ENCODE measurements at places on chromosomes 3 and 15. TPM values are rescaled to one million over a fixed set of nuclear protein-coding genes. Genes with fewer than 3 reads are reported as not detected.

GRCh38 chr3:148883163-148883562, 18.1 kb downstream of the CPA3 start:
- H3K27me3 ChIP-seq = peaks cover 2% of the 10 kb centered on the region
- H3K4me3 ChIP-seq = no peak overlapping the region
- no peaks in the 10 kb centered on the region for H3K4me1 ChIP-seq
- no peak overlapping the region for H3K27ac ChIP-seq
- DNase-seq = no peak
- no peaks in the 10 kb centered on the region for H3K36me3 ChIP-seq

- no peak overlapping the region for H3K4me3 ChIP-seq
- no peaks in the 10 kb centered on the region for H3K36me3 ChIP-seq
- H3K4me1 ChIP-seq = no peaks in the 10 kb centered on the region
- no peak overlapping the region for H3K27ac ChIP-seq
- DNase-seq = no peak
- no peaks in the 10 kb centered on the region for H3K27me3 ChIP-seq
Measured at GRCh38 chr3:195033531-195034091, 237.3 kb downstream of the XXYLT1 start.

DNA sequence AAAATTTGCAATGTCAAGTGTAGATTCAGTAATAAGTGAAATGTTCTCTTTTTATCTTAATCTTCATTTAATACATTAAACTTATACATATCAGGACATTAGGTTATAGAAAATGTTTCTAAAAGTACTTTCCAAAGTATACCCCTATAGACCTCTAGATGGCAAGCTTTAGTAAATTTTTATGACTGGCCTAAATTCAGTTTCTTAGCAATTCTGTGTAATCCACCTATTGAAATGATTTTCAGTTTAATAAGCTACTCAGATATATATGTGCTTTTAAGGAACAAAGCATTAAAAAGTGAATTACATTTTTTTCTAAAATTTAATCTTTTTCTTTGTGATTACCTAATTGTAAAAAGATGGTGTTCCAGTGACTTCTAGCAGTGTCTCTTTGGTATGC, 342.2 kb downstream of the GBE1 start:
- no peaks in the 10 kb centered on the region for H3K27me3 ChIP-seq
- no peak overlapping the region for H3K4me3 ChIP-seq
- H3K36me3 ChIP-seq = no peaks in the 10 kb centered on the region
- no peak overlapping the region for H3K27ac ChIP-seq

The SUSD5 gene
- not detected for total RNA-seq

The IP6K2 gene
- 68.2 TPM for total RNA-seq

The ATP13A5 gene
- not detected for total RNA-seq

- no peak overlapping the region for H3K4me3 ChIP-seq
- H3K36me3 ChIP-seq = no peaks in the 10 kb centered on the region
- peaks cover 3% of the 10 kb centered on the region for H3K27me3 ChIP-seq
- H3K27ac ChIP-seq = no peak overlapping the region
Measured at GRCh38 chr3:106628407-106628806, 748.8 kb upstream of the CCDC54 start.

DNA sequence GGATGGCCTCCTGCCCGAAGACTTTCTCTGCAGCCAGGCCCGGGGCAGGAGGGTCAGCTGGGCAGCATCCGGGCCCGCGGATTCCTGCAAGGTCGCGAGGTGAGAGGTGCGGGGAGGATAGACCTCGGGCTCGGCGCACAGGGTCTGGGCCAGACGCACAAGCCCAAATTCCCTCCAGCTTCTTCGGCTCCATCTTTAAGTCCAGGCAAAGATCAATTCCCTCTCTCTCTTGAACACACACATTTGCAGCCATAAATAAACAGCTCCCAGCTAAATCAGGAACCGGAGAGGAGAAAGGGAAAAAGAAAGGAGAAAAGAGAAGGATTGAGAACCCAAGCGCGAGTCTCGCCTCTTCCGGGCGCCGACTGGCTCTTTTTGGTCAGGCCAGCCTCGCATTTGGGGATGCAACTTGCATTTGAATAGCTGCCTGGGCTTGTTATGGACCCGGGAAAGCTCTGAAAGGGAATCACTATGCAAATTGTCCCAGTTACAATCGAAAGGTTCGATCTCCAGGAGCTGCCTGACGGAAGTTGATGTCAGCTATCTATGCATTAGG, 14.5 kb upstream of the ONECUT1 start:
- peaks cover 87% of the 10 kb centered on the region for H3K27me3 ChIP-seq
- peak overlapping the region; percentile 47 for H3K4me3 ChIP-seq
- no peak for DNase-seq
- no peak overlapping the region for H3K27ac ChIP-seq

- peak overlapping the region; percentile 99 for H3K4me3 ChIP-seq
- H3K27ac ChIP-seq = no peak overlapping the region
- H3K36me3 ChIP-seq = peaks cover 32% of the 10 kb centered on the region
- H3K4me1 ChIP-seq = peaks cover 35% of the 10 kb centered on the region
- H3K27me3 ChIP-seq = no peaks in the 10 kb centered on the region
Measured at GRCh38 chr3:195908694-195909581, 587 bp upstream of the TNK2 start.

- no peaks in the 10 kb centered on the region for H3K36me3 ChIP-seq
- no peaks in the 10 kb centered on the region for H3K27me3 ChIP-seq
- H3K4me1 ChIP-seq = no peaks in the 10 kb centered on the region
- no peak overlapping the region for H3K4me3 ChIP-seq
Measured at GRCh38 chr3:116390318-116390717, 55.0 kb downstream of the LSAMP start.

- H3K36me3 ChIP-seq = peaks cover 38% of the 10 kb centered on the region
- no peak overlapping the region for H3K4me3 ChIP-seq
- H3K27ac ChIP-seq = peak overlapping the region; percentile 68
- no peak for DNase-seq
- H3K4me1 ChIP-seq = peaks cover 67% of the 10 kb centered on the region
- H3K27me3 ChIP-seq = no peaks in the 10 kb centered on the region
Measured at GRCh38 chr3:32421185-32421584, 29.5 kb downstream of the CMTM7 start.

DNA sequence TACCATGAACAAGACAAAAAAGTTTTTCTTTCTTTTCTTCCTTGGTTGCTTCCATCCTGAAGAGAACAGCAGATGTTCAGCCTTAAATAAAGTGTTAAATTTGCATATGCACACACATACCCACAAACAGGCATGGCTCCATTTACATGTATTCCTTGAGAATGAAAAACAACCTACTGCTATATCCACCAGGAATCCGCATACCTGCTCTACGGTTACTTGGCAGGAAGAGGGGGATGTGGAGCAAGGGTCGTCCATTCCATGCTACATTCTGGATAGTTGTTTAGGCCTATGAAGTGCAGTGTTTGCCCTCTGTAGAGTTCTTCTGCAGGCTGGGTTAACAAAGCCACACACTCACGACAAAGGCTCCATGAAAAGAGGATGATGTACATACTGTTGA, 322.8 kb downstream of the KCNH8 start:
- DNase-seq = no peak
- H3K4me3 ChIP-seq = no peak overlapping the region
- H3K4me1 ChIP-seq = no peaks in the 10 kb centered on the region

DNA sequence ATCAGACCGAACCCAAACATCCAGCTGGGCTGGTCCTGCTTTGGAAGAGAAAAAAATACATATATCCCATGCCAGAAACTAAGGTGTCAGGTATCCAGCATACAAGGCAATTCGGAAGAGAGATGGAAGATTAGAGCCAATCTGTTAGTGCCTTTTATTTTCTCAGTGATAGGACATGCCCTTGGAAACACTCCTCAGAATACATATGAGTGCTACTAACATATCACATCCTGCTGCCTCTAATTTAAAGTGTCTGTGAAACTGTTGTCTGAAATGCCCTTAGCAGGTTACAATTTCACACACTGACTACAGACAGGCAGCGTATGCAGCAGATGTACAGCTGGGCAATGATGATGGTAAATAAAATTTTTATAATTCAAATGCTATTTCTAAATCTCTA, 78.9 kb downstream of the RBPMS2 start:
- no peak for DNase-seq
- peaks cover 37% of the 10 kb centered on the region for H3K36me3 ChIP-seq
- H3K4me3 ChIP-seq = no peak overlapping the region
- H3K27ac ChIP-seq = no peak overlapping the region
- H3K4me1 ChIP-seq = peaks cover 43% of the 10 kb centered on the region

The SEMA3F gene
- 0.21 TPM for total RNA-seq

DNA sequence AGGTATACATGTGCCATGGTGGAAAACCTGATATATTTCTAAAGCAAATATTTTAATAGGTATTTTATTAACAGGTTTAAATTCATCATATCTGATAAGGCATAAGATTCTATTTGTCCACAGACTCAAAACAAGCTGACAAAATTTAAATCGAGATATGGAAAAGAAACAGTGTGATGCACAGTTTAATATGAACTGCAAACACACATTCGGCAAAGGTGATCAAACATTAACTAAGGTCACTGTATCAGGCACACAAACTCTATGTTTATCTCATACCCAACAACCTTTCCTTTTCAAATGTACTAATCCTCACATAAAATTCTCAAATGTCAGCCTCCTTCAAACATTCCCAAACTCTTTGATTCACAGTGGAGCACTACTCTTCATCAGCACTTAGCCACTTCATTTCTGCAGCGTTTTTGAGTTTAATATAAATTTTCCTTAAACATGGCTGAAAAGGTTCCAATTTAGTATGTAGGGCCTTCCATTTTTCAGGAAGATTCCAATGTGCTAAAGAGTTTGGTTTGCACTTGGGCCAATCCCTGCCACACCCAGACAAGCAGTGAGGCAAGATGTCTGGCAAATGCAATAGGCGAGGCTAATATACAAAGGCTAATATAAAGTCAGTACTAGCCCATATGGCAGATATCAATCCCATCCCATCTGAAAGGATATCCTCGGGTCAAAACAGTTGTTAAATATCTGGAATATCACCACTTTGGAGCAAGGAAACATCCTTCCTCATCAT, 84.6 kb downstream of the GBE1 start:
- peaks cover 7% of the 10 kb centered on the region for H3K36me3 ChIP-seq
- DNase-seq = no peak
- H3K27ac ChIP-seq = no peak overlapping the region
- no peaks in the 10 kb centered on the region for H3K27me3 ChIP-seq
- H3K4me1 ChIP-seq = peaks cover 5% of the 10 kb centered on the region

Measured in activated T-helper 2 cell treated with anti-CD3 and anti-CD28 coated beads, Interferon-gamma antibody, Interleukin-2, Interleukin-4, amounts not matched to agents 10 μg/mL and 5 μg/mL and 100 μg/mL, durations not matched to agents 14 hours and 24 hours and 36 hours (primary cell).